ENCODE measurements at places on chromosomes 2 and 18.

DNA sequence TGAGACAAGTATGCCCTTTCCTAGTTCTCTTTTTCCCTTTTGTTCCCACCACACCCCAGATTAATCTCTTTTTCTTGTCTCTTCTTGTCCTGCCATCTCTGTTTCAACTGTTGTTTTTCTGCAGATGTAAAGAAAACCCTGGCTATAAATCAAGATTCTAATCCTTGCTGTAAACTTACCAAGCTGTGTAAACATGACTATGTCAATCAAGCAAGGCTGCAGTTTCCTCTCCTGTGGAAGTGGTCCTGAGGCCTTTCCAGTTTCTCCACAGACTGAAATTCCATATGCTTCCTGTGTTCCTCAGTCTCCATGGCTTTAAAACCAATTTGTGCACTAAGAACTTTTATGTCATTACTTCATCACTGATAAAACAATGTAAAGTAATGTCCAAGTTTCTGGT lies 288.8 kb upstream of the PIK3C3 start:
- DNase-seq, result no peak

- no peak for DNase-seq
Observed at GRCh38 chr2:64352292-64352691, 101.7 kb upstream of the LGALSL start.

GRCh38 chr2:29615183-29615582 lies 306.2 kb downstream of the ALK start:
- no peak for DNase-seq

GRCh38 chr2:205964111-205964761 lies 121.7 kb downstream of the INO80D start:
- no peak for DNase-seq

DNA sequence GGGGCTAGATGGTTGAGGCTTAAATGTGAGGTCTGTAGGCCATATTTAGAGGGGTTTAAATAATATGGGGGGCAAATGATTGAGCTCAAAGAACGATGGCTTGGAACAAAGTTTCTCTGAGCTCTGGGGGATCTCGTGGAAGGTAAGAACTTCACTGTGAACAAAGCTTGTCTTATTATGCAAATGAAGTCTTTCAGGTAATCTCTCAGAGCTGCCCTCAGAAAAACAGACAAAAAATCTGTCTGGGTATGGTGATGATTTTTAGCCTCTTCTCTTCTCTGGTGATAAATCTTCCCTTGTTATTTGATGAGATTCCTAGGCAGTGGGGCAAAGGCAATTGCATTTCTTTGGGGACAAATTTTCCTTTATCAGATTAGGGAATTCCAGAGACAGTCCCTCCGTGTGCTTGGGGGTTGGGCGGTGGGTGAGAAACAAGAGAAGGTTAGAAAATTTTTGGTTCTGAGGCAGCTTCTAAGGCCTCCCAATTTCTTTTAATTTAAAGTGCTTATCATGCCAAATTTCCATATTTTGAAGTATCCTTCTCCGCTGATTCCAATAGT lies 760.4 kb downstream of the TSN start:
- DNase-seq, result no peak

GRCh38 chr2:206700156-206700555 lies 18.0 kb downstream of the DYTN start:
- no peak for DNase-seq

GRCh38 chr2:223386984-223387383 lies 215.2 kb downstream of the SCG2 start:
- DNase-seq, result no peak

DNA sequence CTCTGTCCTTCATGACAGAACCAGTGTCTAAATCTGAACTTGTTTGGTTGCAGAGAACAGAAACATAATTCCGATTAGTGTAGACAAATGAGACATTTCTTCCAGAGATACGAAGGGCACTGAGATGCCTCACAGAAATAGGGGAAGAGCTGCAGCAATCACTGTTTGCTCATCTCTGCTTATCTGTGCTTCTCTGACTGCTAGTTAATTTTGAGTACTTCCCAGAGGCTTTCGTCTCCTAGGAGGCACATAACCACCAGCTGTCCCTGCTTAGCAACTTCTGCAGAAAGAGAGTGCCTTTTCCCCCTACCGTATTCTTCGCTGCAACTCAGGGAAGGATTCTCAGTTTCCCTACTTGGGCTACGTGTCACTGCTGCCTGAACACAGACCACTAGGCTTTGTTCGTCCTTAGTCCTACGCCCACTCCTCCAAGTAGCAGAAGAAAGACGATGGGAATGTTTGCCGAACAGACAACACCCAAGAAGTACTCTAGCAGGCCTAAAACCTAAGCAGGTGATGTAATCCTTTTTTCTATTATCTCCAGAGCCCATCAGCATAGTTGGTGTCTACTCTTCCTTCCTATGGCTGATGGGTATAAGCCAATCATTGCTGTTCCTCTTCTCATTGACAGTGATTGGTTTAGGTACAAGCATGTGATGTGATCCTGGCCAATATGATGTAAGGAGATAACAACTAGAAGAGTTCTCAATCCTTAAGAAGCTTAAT lies 63.6 kb downstream of the TNP1 start:
- no peak for DNase-seq

DNA sequence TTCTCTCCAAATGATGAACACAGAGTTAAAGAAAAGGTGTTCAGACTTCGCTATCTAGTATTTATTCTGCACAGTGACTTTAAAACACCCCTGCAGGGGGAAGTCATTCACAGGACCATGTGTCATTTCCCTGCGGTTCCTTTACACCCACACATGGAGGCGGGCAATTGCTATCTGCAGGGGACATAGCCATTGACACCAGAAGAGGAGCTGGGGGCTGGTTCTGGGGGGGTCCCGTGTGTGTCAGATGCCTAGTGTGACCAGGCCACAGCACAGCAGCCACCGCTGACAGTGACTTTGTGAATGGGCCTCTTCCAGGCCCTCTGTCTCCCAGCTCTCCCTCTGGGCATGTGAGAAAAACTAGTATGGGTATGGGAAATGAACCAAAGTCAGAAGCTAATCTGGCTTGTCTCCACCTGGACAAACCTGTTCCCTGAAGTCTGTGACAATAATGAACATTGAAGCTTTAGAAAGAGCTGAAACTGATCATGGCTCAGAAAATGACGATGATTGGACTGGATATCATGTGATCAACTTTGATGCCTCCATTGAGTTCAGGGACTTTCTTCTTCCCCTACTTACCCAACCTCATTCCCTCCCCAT lies 7.5 kb upstream of the GBX2 start:
- no peak for DNase-seq

- no peak for DNase-seq
Observed at GRCh38 chr2:121480826-121481225, 49.9 kb upstream of the RNU4ATAC start.

GRCh38 chr2:98550165-98550564 lies 58.1 kb downstream of the COA5 start:
- DNase-seq, result no peak

Measured in activated T-helper 1 cell treated with Interleukin-2 at 50 U/mL for 16 hours (primary cell).